Stimulated activated CD4-positive, alpha-beta T cell treated with anti-CD3 and anti-CD28 coated beads, Interleukin-1b, Interleukin-23, amount 100 ng/mL, for 48 hours (primary cell): ENCODE measurements at places on chromosomes 16 and 17.

GRCh38 chr16:82368041-82368440, 198.0 kb upstream of the MPHOSPH6 start:
- no peak for DNase-seq

DNA sequence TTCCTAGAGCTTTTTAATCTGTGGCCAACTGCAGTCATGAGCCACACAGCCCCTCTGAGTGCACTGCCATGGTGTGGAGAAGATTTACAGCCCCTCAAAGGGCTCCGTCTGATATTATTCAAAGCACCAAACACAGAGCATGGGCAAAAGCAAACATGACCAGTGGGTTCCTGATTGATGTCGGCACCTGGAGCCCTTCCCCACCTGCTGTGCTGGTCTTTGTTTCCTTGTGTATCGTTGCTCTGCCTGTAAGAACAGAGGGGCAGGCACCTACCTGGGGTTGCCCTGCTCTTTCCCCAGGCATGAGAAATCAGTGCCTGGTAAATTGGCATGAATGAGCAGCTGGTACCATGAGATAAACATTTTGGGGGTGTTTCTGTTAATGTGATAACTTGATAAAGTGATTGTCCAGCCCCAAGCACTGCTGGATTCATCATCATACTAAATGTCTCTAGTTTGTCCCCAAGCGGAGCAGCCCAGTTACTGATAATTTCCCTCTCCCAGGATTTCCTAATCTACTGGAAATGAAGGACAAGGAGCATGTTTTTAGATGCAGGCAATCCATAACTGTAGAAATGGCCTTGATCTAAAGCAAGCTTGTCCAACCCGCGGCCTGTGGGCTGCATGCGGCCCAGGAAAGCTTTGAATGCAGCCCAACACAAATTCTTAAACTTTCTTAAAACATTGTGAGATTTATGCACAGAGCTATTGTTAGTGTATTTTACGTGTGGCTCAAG, 5.0 kb upstream of the SPIRE2 start:
- DNase-seq: no peak

DNA sequence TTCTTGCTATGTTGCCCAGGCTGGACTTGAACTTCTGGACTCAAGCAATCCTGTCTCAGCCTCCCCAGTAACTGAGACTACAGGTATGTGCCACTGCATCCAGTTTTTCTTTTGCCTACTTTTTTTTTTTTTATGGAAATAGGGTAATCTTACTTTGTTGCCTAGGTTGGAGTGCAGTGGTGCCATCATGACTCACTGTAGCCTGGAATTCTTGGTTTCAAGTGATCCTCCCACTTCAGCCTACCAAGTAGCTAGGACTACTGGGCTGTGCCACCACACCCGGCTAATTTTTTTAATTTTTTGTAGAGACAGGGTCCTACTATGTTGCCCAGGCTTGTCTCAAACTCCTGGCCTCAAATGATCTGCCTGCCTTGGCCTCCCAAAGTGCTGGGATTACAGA, 10.0 kb downstream of the LRRC36 start:
- no peak for DNase-seq

DNA sequence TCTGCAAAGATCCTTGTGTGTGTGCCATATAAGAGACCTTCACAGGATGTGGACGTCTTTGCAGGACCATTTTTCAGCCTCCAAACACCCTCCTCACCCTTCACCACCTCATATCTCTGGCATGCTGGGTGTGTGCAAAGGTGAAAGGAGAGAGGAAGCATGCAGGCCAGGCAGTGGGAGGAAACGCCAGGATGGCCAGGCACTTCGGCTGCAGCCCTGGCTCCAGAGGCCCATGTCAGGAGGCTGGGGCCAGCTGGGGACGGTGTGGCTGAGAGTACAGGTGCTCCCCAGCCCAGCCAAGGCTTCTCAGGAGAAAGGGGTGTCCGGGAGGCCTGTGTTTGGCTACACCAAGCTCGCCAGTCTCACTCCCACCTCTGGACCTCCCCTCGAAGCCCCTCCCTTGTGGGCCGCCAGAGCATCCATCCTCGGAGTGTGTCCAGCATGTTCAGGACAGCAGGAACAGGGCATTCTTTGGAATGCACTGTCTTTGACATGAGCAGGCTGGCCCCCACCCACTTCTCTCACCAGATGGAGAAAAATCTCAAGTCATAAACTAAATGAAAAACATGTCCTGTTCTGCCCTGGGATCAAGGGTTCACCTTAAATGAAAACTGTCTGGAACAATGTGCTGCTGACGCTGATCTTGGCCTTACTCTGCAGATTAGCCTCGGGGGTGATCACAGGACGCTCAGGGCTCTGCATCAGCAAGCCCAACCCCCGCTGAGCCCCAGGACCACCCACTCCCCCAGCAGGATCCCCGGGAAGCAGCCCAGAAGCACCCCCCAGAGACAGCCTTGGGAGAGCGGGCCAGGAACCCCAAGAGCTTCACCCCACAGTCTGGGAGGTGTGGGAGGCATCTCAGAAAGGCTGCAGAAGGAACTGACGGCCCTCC, 15.9 kb downstream of the PEMT start:
- DNase-seq: no peak

GRCh38 chr16:11708421-11708820, 34.2 kb downstream of the TXNDC11 start:
- no peak for DNase-seq

GRCh38 chr16:67786491-67786890, 19.9 kb downstream of the RANBP10 start:
- DNase-seq: no peak

GRCh38 chr17:81337476-81337879, 42.4 kb upstream of the SLC38A10 start:
- no peak for DNase-seq

- no peak for DNase-seq
Measured at GRCh38 chr17:82338858-82339633, 5.5 kb upstream of the SECTM1 start.

- no peak for DNase-seq
Measured at GRCh38 chr16:13780406-13781168, 139.4 kb upstream of the ERCC4 start.

- DNase-seq: no peak
Measured at GRCh38 chr17:5198472-5198871, 6.8 kb upstream of the ZNF594 start.

- DNase-seq: no peak
Measured at GRCh38 chr17:79269620-79270019, 195.0 kb downstream of the ENGASE start.
